GM13977 (cell line): ENCODE measurements at places on chromosomes 5 and 9.

DNA sequence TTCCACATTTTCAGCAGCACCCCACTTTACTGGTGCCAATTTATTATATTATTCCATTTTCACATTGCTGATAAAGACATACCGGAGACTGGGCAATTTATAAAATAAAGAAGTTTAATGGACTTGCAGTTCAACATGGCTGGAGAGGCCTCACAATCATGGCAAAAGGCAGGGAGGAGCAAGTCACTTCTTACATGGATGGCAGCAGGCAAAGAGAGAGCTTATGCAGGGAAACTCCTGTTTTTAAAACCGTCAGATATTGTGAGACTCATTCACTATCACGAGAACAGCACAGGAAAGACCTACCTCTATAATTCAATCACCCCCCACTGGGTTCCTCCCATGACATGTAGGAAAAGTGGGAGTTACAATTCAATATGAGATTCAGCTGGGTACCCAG, 641.8 kb upstream of the MEF2C start:
- DNase-seq: no peak

GRCh38 chr9:77819657-77820056, 171.5 kb upstream of the GNA14 start:
- no peak for DNase-seq

- DNase-seq: no peak
Measured at GRCh38 chr5:82309091-82309531, 31.0 kb upstream of the RPS23 start.

GRCh38 chr9:128082151-128082550, 14.1 kb downstream of the SLC25A25 start:
- no peak for DNase-seq

DNA sequence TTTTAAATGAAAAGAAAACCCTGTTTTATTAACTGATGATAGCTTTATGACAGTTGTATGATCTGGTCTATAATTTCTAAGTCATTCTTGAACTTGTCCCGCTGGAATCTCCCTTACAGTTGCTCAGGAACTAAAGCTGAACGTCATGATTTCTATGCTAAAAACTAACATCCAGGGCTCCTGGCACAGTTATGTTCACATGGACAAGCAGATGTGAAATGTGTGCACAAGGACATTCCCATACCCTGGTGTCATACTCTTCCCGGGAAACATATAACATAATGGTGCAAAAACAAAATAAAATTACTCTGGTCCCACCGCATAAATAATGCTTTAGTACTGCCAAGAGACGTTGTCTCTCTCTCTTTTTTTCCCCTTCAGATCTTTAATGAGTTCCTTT, 134.9 kb downstream of the PRDM6 start:
- DNase-seq: no peak

DNA sequence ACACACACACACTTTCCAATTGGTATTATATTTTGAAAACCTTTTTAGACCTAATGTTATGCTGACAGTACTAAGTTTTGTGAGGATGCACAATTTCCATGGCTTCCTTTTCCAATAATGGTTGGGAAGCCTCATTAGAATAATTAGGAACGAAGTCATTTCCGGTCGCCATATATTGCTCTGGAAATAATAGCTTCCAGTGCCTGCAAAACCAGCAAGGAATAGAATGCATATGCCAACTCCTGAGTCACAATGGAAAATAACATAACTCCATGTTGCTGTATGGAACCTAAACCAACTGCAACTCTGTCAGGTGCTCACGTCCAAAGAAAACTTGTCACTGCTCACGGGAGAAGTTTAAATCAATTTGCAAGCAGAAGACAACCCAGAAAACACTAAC, 222.0 kb downstream of the EBF1 start:
- no peak for DNase-seq

DNA sequence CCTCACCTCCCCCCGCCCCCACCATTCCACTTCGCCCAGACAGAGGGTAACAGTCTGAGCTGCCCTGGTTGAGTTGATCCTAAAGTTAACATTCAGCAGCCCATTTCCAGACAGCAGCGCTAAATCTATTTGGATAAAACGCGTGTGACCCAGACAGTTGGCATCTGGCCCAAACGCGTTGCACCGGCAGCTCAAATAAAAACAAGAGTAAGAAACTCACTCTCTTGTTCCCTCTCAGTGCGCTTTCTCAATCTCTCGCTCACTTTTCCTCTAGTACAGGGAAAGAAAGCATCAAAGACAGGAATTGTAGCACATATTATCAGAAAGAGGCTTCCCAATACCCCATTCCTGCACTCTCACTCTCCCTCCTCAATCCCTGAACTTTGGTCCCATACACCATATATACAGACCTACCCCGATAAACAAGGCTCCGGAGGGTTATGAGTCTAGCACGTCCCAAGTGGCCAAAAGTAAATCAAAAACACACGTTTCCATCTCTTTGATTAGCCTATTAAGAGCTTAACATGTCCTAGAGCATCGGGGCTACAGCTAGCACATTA, 1.3 kb downstream of the ADAMTS6 start:
- no peak for DNase-seq

DNA sequence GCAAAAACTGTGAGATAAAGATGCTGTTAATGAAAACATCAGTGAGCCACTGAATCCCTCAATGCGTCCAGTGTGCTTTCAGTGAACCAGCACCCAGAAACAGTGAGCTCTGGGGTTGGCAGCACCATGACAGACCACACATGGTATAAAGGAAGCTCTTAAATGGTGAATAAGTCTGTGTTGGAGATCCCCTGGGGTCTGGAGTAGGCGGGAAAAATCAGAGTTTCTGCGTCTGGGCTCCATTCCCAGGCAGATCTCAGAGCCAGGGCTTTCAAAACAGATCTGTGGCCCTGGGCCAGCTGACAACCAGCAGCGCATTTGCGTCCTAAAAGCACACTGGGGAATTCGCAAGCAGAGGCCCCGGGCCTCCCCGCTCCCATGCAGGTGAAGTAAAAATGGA, 233.5 kb downstream of the FRMD3 start:
- DNase-seq: no peak

- no peak for DNase-seq
Measured at GRCh38 chr5:106854105-106854687, 816.5 kb downstream of the EFNA5 start.
